NCI-H1694 treated with DMSO at 0.1 percent for 48 hours (cell line): ENCODE measurements at places on chromosomes 1 and 21.

GRCh38 chr1:64176659-64177058 lies 26.8 kb upstream of the UBE2U start:
- DNase-seq = no peak

DNA sequence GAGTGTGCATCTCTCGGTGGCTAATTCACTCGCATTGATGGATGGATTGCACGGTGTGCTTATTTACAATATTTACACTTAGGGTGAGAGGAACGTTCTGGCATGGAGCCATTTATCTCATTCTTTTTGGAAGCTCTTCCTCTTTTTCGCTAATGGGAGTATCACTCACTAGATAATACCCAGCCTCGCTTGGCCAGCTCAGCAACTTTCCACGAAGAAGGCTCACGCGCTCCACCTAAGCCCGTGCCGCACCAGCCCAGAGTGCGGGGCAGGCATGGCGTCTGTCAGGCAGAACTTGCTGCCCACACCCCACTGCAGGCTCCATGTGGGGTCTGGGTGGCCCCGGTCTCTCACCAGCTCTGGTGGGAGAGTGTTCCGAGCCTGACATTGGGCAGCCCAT lies 484.9 kb downstream of the NPHP4 start:
- no peak for DNase-seq

GRCh38 chr1:7842517-7842916 lies 10.3 kb downstream of the UTS2 start:
- DNase-seq = no peak

DNA sequence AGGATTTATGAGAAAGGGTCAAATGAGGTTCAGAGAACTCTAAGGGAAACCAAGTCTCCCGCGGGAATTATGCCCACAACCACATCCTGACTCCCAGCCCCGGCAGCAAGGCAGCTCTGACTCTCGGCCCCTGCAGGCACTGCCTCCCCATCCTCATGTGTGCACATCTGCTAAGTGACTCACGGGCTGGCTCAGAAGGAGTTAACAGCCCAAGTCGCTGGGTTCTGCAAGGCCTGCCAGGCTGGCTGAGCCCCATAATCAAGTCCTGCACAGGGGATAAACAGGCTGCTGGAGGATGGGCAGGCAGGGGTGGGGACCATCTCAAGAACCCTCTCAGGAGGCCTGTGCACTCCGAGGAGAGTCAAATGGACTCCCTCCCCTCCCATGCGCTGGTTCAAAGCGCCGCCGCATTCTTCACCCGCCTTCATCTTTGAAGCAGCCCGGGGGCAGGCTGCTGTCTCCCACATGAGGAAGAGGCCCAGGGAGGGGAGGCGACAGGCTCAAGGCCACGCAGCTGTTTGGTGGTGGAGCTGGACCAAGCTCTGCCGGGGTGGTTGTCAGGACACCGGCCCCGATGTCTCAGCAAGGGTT lies 344.3 kb downstream of the MATN1 start:
- DNase-seq = no peak

- no peak for DNase-seq
These were observed 2.2 kb downstream of the IL10RB start for GRCh38 chr21:33268393-33268736.

GRCh38 chr1:59113876-59114457 lies 182.9 kb upstream of the FGGY start:
- no peak for DNase-seq

DNA sequence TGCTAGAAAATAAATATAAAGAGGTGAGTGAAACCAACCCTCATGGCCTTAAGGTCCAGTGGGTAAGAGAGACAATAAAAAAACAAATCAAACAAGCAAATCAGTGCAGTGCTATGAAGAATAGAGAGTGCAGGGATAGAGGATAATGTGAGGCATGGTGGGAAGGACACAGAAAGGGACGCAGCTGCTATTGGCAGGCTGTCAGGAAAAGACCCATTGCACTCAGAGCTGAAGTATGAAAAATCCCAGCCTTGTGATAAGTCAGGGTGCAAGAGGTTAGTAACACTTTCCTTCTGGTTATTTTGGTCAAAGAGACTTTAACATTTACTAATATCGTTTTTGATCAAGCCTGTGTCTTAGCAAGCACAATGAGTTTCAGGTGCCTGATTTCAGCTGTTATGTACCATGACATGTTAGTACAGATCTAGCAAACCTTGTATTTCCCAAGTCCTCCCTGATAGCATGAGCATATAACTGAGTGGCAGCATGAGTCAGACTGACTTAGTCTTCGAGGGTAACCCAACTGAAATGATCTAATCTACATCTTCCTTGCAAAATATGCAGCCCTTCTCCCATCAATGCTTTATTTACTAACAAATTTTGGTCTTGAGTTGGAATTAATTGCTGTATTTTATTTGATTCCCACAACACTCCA lies 31.7 kb downstream of the CHML start:
- no peak for DNase-seq

DNA sequence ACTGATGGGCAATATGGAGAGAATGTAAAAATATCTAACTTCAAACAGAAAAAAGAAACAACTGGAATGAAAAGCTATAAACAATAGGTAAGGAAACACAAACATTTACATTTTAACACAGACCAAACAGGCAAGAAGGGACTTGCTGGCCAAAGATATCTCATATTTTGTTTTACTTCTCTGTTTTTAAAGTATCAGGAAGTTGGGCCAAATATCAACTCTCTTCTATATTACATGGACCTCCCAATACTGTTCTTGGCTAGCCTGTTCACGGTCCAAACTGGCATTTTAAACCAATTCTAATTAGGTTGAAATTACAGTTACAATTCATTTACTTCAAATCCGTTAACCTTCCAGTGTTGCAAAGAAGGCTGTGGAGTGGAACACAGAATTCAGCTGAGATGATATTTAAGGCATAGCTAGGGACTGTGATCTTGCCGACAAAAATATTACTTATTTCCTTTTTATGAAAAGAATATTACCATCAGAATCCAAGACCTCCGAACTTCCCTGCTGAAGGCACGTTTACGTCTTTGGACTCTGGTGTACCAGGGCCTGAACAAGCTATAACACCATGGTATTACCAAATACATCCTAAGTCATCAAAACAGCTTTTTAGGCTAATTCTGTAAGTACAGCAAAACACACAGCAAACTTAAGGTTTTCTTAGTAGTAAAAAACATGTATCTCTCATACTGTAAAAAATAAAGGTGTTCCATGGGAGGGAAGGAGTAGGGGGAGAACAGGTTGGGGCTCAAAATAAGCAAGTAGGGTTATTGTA lies 165.4 kb downstream of the RUNX1 start:
- no peak for DNase-seq

GRCh38 chr1:169325117-169325516 lies 42.5 kb downstream of the NME7 start:
- DNase-seq = no peak

GRCh38 chr1:244502630-244503029 lies 41.6 kb downstream of the CATSPERE start:
- DNase-seq = no peak

DNA sequence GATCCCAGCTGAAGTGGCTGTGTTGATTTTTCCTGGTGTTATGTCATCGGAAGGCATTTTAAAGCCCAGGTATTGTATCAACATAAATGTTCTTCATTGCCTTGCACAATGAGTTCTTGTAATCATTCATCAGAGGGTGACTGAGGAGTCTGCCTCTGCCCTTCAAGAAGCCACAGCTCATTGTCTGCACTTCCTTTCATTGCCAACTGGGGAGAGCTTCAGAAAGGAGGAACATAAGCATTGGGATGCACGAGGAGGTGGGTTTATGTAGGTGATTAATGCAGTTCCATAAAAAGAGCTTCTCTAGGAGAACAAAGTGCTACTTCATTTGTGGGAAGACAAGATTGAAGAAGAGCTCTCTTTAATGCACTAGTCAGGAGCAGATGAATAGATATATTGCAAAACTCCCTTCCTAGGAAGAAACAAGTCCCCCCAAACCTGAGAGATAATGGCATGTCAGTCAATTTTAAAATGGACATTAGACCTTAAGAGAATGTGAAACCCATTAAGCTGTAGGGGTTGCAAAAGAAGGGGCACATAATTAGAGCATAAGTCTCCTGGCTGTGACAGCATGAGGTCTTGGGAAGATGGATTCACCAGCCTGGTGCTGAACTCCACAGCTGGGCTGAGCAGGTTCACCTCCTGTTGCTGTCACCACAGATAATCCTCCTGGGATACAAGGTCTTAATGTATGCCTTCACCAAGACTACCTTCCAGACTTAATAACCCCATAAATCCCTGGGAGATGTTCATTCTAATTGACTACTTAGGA lies 124.6 kb downstream of the BACH1 start:
- DNase-seq = no peak

DNA sequence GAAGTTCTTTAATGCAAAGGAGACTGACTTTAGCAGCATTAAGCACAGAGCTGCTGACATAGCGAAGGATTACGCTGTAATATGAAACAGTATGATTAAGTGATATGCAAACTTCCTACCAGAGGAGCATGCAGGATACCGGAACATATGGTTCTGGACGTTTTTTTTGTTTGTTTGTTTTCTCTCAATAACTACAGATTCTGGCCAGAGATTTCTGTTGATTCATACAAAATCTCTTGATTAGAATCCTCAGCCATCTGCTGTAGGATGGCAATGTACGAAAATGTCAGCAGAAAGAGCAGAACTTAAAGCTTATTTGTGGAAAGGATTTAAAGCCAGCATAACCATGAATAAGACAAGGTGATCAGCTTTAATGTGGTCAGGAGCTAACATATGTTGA lies 970.7 kb downstream of the KCNT2 start:
- peak; percentile 77 for DNase-seq

DNA sequence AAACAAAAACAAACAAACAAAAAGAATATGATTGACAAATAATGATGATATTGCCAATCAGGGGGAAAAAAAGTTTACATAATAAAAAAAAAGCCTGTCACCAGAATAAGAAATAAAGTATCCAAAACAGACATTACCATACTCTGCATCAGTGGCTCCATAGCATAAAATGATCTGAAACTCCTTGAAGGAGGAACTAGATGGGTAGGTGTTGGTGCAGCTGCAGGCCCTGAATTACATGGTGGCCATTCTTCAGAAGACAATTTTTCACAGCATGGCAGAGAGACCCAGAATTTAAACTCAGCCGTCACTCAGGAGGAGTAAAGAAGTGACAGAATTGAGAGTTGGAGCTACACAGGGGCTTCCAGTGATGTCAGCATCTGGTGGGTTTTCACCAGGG lies 60.2 kb downstream of the GLUL start:
- DNase-seq = no peak

GRCh38 chr1:109930252-109930993 lies 19.8 kb downstream of the CSF1 start:
- DNase-seq = no peak

DNA sequence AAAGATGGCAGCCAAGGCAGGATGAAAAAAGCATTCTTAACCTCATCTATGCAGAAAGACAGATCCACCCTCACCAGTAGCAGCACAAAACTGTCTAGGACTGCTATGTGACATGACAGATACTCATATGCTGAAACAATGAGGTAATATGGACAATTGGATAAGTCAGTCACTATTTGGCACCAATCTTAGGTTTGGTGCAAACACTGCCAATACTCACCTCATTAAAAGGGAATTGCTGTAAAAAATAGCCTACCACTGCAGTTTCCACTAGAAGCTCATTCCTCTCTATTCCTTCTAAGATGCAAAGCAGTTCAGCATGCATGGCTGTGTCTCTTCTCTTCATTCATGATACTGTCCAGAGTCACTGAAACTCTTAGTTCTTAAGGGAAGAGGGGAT lies 91.7 kb downstream of the TBX15 start:
- no peak for DNase-seq

GRCh38 chr1:59393211-59394180 lies 96.6 kb downstream of the FGGY start:
- DNase-seq = peak; percentile 96

- no peak for DNase-seq
These were observed 37.3 kb upstream of the RUNX1 start for GRCh38 chr21:35086357-35086756.

DNA sequence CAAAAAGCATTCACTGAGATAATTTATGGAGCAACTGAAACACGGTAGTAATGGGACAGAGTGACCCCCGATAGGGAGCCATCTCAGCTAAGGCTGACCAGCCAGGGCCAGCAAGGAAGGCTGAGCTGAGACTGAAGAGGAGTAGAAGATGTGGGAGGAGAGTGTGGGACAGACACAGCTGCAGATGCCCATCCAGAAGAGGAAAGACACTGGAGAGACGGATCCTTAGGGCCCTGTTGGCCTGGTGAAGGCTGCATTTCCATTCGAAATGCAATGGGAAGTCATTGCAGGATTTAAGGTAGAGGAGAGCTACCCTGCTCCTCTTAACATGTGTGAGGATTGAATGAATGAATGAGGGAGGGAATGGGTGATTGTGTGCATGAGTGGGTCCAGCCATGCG lies 44.0 kb upstream of the LRP8 start:
- no peak for DNase-seq

- no peak for DNase-seq
These were observed 99.2 kb downstream of the TPR start for GRCh38 chr1:186275822-186276221.

GRCh38 chr1:228666686-228667623 lies 68.3 kb upstream of the RHOU start:
- DNase-seq = no peak

DNA sequence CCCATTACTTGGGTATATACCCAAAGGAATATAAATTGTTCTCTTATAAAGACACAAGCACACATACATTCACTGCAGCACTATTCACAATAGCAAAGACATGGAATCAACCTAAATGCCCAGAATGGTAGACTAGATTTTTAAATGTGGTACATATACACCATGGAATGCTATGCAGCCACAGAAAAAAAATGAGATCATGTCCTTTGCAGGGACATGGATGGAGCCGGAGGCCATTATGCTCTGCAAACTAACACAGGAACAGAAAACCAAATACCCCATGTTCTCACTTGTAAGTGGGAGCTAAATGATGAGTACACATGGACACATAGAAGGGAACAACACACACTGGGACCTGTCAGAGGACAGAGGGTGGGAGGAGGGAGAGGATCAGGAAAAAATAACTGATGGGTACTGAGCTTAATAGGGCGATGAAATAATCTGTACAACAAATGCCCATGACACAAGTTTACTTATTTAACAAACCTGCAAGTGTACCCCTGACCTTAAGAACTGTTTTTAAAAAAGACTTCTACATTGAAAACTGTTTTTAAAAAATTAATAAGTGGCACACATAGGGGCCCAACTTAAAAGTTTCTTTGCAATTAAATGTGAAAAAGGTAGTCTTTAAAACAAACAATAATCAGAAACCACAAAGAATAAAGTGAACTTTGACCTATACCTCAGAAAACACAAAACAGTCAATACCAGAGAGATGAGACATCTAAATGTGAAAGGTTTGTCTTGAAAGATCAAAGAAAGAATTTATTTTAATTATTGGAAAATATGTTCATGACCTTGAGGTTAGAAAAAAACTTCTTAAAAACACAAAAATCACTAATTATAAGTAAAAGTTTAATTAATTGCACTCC lies 75.2 kb downstream of the CDC42BPA start:
- DNase-seq = no peak

- DNase-seq = no peak
These were observed 76.4 kb upstream of the SCYL3 start for GRCh38 chr1:169970114-169970513.

- DNase-seq = no peak
These were observed 284.1 kb downstream of the BRINP3 start for GRCh38 chr1:190193508-190194115.
